ENCODE measurements at places on chromosomes 2 and 18.

DNA sequence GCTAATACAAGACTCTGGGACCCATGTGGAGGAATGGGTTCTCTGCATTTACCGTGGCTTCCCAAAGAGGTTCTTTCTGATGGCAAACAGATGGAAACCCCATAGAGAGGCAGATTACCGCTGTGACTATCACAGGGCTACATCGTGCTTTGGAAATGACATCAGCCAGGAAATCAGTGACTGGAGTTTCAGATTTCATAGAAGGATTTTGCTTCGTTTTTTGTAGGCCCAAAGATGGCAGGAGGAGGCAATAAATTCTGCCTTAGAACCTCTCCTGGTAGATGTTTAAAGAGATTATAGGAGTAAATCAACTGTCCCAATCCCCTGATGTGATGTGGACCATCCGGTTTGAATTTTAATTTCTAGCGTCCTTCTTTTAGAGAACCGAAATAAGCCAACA is 214.1 kb downstream of the AGPS start:
- DNase-seq: no peak

DNA sequence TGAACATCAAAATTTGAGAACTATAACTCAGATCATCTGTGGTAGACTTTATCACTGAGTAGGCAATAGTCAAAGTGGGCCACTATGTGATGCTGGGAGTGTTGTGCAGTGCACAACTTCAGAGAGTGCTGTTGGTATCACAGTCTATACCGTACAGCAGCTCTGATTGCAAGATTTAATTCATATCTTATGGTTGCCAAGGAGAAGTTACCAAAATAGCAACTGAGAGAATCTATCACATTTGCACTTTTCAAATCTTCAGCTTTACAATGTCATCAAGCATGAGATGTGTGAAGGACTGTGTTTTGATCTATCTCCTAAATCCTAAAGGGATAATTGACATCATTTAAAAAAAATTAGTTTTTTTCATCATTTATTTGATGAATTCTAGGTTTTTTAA is 216.1 kb downstream of the DLGAP1 start:
- DNase-seq: no peak

GRCh38 chr2:142907653-142908052 is 30.2 kb downstream of the KYNU start:
- DNase-seq: no peak

- DNase-seq: no peak
These were observed 8.9 kb downstream of the TFPI start for GRCh38 chr2:187545238-187545751.

Data from Caki2 (cell line).